GM12864 (cell line): ENCODE measurements at places on chromosomes 7 and 10.

- DNase-seq = no peak
Measured at GRCh38 chr10:61821693-61822092, 79.8 kb upstream of the ARID5B start.

DNA sequence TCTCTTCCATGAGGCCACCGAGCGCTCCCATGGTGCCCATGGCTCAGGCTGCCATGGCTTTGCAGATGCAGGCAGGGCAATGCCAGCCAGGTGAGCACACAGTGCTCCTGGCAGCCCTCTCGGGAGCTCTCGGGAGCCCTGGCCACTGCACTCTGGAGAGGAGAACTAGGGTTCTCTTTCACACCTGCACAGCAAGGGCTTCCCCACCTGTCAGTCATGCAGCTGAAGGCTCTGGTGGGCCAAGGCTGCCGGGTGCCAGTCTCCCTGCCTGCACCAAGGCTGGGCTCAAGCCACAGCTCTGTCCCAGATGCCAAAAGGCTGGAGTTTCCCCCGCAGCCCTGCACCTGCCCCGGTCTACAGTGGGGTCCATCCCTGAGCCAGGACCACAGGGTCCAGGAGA lies 32.6 kb downstream of the NUDT1 start:
- no peak for DNase-seq

GRCh38 chr10:120431251-120431651 lies 25.8 kb upstream of the PLPP4 start:
- no peak for DNase-seq

GRCh38 chr10:31961277-31962074 lies 32.8 kb upstream of the ARHGAP12 start:
- DNase-seq = no peak

GRCh38 chr10:27526242-27526641 lies 22.1 kb downstream of the RAB18 start:
- no peak for DNase-seq

DNA sequence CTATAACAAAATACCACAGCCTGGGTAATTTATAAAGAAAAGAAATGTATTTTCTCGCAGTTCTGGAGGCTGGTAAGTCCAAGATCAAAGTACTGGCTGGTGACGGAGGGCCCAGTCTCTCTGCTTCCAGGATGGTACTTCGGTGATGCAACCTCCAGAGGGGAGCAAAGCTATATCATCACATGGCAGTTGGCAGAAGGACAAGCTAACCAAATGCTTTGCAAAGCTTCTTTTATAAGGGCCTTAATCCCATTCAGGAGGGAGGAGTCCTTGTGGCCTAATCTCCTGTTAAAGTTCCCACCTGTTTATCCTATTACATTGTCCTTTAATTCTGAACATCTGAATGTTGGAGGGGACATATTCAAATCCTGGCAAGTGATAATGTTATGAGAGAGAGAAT lies 134.1 kb upstream of the SP4 start:
- DNase-seq = no peak
